ENCODE measurements at places on chromosomes 13 and 19.
A peak's percentile ranks its signal among the peaks of the same experiment; 100 is the strongest.

GRCh38 chr19:15289673-15290072 is 42.7 kb downstream of the BRD4 start:
- DNase-seq: no peak

DNA sequence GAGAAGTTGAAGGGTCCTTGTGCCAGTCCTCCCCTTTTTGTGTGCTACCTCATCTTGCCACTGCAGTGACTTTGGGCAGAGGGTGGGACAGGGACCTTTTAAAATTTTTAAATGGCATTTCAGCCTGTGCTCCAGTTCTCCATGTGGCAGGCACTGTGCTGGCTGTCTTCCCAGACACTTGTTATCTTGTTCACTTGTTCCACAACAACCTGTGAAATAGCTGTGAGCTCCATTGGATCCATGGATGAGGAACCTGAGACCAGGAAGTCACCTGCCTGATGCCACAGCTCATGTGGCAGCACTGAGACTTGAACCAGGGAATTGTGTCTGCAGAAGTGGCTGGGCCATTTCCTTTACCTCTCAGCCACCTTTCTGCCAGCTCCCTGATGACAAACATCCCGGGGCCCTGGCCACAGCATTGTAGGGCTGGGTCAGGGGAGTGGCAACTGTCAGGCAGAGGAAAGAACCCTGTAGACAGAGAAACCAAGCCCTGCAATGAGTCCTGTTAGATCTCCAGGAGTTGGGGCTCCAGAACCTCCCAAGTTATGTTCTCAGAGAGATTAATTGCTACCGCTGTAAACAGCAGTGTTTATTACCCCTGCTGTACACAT is 6.4 kb downstream of the EGLN2 start:
- no peak for DNase-seq

DNA sequence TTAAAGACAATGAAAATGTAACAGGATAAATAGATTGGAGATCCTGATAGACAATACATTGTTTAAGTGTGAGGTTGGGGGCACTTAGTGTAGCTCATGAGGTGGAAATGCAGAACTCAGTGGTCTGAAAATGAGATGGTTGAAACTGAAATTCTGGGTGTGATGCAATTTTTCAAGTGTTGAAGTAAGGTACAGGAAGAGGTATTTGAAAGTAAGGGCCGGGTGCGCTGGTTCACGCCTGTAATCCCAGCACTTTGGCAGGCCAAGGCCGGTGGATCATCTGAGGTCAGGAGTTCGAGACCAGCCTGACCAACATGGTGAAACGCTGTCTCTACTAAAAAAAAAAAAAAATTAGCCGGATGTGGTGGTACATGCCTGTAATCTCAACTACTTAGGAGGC is 113.0 kb downstream of the UFM1 start:
- no peak for DNase-seq

GRCh38 chr13:24161010-24161775 is 673 bp downstream of the SPATA13 start:
- no peak for DNase-seq

DNA sequence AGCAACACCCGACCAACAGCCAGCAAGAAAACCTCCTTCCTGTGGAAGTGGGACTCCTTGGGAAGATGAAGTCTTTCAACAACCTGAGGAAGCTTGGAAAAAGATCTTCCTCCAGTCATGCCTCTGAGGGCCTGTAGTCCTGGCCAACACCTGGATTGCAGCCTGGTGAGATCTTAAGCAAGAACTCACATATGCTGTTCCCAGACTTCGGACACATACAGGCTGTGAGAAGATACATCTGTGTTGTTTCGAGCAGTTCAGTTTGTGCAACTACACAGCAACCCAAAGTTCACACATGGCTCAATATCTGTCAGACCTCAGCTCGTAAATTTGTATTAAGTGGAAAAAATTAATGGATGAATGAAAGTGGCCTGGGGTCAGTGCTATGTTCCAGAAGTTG is 65.1 kb upstream of the UBAC2 start:
- DNase-seq: no peak

- DNase-seq: no peak
Measured at GRCh38 chr13:110298505-110299282, 8.3 kb downstream of the COL4A1 start.

DNA sequence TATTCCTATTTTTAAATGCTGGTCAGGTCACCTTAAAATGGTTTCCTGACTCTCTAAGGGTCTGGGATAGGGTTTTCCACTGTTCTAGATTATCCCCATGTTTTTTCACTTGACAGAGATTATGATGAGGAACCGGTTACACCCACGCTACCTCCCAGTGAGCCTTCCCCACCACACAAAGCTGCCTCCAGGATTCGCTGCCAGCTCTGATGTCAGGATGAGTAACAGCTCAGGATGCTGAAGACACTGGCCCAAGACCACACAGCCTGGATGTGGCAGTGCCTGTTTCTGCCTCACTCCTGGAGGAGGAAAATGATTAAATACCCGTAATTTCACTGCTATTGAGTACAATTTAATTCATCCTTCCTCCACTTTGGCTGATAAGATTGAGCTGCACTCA is 22.9 kb downstream of the ZNF114 start:
- no peak for DNase-seq

- DNase-seq: no peak
Measured at GRCh38 chr19:4543842-4544647, 4.2 kb upstream of the LRG1 start.

DNA sequence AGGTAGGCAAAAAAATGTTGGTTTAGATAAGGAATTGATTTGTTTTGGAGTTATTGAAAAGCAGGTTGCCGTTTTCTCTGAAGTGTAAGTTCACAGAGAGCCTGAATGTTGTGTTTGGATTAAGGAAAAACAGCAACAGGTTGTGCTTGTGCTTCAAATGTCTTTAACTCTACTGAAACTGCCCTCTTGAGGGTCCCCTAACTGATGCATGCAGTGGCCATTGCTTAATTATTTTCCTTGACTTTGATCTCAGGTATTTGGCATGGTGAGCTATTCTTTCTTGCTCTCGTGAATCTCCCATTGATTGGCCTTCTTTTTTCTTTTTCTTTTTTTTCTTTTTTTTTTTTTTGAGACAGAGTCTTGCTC is 3.2 kb downstream of the GARRE1 start:
- no peak for DNase-seq

DNA sequence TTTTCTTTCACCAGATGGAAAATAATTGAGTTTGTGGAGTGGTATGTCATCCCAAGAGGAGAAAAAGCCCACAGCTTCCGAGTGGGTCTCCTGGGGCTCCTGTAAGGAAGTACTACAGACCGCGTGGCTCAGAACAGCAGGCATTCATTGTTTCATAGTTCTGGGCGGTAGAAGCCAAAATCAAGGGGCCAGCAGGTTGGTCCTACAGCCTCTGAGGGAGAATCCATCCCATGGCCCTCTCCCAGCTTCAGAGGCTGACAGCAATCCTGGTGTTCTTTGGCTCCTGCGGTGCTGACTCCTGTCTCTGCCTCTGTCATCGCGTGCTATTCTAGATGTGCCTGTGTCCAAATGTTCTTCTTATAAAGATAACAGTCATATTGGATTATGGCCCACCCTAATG is 362.6 kb downstream of the FGF14 start:
- no peak for DNase-seq

DNA sequence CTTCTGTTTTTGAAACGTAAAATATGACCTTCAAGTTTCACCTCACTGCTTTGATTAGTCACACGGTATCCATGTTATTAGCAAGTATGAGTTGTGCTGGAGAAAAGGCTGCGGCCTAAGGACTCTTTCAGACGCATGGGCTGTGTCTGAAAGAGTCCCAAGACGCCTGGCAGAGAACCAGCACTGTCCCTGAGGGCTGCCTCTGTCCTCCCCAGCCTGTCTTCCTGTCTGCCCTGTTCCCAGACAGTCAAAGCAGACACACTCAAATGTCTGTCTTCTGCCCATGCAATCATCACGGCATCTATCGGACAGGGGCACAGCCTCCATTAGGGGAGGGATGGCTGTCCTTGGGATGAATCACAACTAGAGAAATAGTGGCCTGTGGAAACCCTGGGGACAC is 65.5 kb downstream of the DPY19L3 start:
- DNase-seq: no peak

- DNase-seq: no peak
Measured at GRCh38 chr19:57587529-57587928, 3.6 kb downstream of the ZIK1 start.

DNA sequence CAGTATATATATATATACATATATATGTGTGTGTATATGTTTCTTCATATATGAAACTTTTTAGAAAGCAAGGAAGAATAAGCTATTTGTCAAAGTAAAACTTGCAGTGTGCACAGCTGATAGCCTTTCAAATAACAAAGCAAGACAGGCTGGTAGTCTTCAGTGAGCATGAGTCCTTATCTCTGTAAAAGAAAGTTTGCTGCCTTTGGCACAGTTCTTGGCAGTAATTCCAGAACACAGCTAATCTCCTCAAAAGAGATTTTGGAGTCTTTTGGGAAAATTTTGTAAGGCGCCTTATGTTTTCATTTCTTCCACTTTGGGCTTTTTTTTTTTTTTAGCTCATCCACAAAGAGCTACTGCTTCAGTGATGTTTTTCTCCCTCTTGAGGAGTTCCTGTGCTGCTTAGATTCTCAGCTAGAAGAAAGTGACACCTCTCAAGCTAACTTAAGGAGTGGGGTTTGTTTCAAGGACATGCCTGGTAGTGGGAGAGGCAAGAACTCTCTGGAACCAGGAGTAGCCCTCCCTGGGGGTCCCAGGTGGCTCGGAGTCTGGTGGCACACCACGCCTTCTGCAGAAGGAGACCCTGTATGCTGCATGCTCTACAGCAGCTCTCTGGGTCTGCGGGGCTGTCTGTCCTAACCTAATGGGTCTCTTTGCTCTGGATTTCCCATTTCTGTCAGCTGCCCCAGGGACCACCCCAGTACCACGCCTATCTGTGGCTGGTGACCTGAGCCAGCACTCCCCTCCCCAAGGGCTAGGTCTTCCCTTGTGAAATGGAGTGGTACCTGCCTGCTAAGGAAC is 58.8 kb downstream of the TNFRSF19 start:
- no peak for DNase-seq

GRCh38 chr19:8141726-8142512 is 7.5 kb downstream of the FBN3 start:
- no peak for DNase-seq

GRCh38 chr13:79227418-79227817 is 178.6 kb downstream of the RBM26 start:
- DNase-seq: no peak

- no peak for DNase-seq
Measured at GRCh38 chr19:19443902-19444680, 38.6 kb downstream of the GATAD2A start.

- DNase-seq: no peak
Measured at GRCh38 chr13:27080018-27080948, 91.3 kb downstream of the USP12 start.

DNA sequence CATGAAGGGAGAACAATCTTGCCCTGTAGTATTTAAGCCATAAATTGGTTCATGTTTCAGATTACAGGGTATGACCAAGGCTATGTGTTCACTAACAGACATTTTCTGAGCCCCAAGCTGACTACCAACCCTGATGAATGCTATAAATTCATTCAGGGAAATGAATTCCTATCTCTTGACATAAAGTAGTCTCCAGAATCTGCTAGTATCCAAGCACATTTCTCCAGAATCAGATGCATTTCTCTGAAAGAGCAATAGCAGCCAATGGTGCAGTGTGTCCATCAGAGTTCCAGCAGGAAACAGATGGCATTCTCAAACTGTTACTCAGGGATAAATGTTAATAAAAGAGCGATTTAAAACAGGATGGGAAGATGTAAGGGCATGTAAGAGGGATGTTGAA is 226.4 kb downstream of the COG6 start:
- no peak for DNase-seq

DNA sequence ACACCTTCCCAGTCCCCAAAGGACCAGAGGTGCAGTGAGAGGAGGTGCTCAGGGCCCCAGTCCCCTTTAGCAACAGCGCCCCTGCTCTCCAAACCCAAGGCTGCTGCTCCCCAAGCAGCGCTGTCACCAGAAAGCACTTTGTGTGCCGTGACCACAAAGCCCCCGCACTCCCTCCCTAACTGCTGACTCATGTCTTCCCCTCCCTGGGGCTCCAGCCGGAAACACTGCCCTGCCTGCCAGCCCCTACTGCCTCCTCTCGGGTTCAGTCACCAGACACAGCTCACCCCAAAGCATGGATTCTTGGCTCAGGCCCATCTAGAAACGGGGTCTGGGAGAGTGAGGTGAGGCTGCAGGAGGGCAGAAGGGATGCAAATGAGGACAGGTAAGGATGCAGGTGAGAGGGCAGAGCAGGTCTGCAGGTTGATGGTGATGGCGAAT is 4.9 kb upstream of the TNFSF14 start:
- DNase-seq: peak; percentile 12

DNA sequence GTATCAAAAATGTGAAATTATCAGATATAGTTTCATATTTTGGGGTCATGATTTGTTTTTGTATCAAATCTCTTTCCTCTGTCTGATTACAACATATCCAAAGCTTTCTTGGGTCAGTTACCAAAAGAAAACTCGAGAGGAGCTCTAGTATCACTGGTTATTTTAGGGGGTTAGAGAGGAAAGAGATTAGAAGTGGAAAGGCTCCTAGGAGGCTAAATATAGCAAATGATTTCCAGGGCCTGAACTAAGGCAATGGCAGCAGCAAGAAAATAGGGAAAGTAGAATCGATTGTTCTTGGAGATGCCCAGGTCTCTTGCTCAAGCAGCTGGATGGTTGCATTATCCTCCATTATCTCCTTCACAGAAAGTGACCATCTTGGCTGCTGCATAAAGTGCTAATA is 72.9 kb downstream of the NHLRC3 start:
- DNase-seq: no peak

GRCh38 chr19:3879656-3880055 is 829 bp upstream of the ATCAY start:
- no peak for DNase-seq

DNA sequence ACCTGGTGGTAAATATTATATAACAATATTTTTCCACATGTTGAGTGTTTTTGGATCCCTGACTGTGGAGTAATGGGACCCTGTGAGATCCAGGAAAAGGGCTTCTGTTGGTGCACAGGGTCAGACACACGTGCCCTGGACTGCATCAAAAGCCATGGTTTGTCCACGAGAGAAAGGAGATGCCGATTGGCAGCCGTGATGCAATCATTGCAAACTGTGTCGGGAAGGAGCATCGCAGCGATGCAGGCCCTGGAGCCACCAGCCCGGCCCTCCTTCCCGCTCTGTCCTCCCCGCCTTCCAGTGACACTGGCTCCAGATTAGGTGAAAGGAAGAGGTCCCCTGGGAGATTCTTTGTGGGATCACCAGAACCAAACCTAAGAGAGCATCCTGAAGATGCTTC is 9.1 kb downstream of the COL4A2 start:
- DNase-seq: no peak

DNA sequence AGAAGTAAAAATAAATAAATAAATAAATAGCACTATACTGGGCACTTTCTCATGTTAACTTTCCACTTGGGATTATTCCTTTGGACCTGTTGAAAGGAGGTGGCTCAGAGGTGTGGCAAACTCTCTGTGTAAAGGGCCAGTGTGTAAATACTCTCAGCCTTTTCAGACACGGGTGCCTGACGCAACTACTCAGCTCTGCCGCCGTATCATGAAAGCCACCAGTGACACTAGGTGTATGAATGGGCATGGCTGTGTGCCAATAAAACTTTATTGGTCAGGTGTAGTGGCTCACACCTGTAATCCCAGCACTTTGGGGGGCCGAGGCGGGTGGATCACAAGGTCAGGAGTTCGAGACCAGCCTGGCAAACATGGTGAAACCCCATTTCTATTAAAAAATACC is 20.1 kb upstream of the SLC39A3 start:
- DNase-seq: no peak
